ENCODE measurements at places on chromosomes 3 and 15.

DNA sequence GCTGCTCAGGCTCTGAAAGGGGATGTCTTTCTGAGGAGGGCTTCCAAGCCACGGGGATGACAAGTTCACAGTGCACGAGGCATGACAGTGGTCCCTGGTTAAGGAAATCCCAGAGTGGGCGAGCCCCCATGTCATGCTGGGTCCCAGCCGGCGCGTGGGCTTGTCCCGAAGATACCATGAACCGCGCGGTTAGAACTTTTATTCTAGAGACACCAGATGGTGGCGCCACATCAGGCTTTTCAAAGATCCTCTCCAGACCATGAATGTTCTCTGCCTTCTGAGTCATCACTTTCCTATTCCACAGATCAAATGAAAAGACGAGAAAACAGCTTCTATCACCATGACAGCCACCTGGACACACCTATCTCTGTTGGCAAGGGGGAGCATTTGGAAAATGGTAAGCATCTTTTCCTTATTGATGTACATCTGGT, 227.8 kb upstream of the LYSMD4 start:
- no peak for DNase-seq

DNA sequence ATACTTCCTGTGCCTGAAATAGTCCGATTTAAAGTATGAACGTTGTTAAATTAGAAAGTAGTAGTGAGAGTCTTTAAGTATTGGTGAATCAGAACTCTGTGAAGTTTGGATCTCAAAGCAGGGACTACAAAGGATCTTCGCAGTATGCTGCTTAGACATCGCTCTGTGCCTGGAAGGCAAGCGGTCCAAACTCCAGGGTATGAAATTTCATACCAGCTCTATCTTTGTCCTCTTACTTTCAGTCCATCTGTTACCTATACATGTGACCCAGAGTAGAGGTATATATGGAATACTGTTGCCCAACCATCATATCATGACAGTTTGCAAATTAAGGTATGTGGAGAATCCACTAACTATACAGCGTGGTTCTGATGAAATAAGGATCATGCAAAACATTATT, 34.5 kb downstream of the VPS8 start:
- DNase-seq = no peak

DNA sequence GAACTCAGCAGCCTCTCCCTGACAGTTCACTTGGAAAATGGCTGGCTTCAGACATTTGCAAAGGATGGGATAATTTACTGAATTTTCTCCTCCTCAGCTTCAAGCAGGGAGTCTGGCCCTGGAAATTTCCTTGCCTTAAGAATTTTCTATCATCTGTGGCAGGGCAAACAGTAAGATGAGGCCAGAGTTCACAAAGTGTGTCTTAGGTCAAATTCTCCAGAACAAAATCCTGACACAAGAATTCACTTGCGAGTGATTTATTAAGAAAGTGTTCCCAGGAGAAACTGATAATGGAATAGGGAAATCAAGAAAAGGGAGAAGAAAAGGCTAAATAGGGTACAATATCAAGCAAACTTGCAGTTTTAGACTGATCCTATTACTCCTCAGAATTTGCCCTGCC, 55.3 kb downstream of the SNTN start:
- no peak for DNase-seq

DNA sequence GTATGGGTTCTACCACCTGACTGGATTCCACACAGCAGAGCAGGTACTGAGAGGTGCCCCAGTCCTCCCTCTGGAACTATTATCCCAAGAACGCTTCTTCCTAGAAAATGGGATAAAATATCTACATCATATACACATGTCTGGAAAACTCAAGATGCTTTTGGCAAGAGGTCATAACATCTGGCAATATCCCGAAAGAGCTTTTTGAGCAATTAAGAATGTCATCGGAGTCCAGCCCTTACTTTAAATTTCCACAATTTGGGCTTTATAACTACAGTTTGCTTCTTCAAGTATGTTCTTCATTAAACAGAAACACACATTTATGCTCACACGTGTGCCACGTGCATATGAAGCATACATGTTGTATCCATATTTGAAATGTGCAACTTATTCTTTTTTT, 365.9 kb upstream of the THBS1 start:
- no peak for DNase-seq

- peak; percentile 74 for DNase-seq
Measured at GRCh38 chr15:41286665-41287333, 45.6 kb downstream of the OIP5 start.

- DNase-seq = no peak
Measured at GRCh38 chr15:23787346-23788105, 100.4 kb upstream of the NDN start.

GRCh38 chr15:57949374-57949943, 116.1 kb downstream of the ALDH1A2 start:
- no peak for DNase-seq

GRCh38 chr3:18386274-18386890, 38.8 kb downstream of the SATB1 start:
- DNase-seq = no peak

Data from suppressor macrophage treated with lipopolysaccharide for 4 hours (primary cell).